ENCODE measurements at places on chromosomes 2 and 18.
A peak's percentile ranks its signal among the peaks of the same experiment; 100 is the strongest.

DNA sequence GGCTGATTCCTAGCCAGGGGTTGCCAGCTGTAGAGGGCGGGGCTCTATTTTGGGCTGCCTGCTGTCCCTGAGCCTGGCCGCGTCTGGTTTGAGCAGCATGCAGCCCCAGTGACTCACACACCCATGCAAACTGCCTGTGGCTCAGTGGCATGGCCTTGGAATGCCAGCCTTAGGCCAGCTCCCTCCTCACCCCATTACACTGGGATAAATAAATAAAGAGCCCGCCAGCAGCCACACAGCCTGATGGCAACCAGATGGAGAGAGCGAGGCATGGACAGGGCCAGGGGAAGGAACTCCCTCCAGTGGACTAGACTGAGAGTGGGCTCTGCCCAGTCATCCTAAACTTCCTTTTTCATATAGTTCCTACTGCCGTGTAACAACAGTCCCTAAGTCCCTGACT lies 18.3 kb downstream of the NHEJ1 start:
- peak; percentile 16 for DNase-seq

DNA sequence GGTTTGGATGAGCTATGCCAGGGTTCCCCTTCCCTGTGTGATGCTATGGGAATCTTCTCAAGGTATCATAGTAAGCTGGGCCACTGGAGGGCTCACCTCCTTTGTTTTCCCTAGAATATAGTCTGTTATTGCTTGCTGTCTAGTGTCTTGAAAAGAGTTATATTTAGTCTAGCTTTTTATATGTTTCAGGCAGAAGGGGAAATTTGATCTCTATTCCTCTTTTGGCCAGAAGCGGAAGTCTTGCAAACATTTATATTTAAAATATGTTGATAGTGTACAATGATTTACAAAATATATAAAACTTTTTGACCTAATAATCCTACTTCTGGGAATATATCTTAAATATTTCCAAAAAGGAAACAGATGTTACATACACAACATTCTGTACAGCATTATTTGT lies 260.7 kb downstream of the FHOD3 start:
- DNase-seq, result no peak

DNA sequence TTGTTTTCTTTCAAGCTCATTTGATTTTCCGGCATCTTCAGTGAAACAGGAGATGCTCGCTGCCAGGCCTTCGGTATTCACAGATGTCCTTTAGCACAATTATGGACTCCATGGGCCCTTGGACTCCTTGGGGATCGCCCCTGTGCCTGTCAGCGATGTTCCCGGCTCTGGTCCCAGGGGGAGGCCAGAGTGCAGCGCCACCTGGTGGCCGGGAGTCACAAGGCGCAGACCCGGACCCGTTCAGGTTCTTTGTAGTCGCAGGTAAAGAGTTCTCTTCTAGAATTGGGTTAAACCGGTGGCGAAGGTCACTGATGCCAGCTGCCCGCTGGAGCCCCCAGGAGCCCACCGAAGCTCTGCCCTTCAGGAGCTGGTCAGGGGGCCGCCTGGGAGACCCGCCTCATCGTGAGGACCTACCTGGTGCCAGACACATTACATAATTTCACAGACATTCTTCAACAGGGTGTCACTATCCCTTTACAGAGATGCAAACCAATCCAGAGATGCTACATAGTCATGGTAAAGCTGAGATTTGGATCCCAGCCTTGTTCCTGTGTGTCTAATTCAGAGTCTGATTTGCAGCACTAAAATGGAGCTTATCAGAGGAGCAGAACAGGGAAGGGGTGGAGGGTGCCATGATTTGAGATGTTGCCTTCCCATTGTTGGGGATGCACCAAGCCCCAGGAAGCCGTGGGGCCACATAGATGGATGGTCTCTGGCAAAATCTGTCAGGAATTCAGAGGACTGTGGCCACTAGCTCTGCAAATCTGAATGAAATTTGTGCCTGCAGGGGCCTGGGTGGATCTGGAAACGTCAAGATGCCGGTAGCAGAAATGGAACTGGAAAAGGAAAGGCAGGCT lies 6.0 kb upstream of the INPP5D start:
- peak; percentile 81 for DNase-seq

GRCh38 chr18:40738321-40738880 lies 1216.6 kb upstream of the PIK3C3 start:
- no peak for DNase-seq

DNA sequence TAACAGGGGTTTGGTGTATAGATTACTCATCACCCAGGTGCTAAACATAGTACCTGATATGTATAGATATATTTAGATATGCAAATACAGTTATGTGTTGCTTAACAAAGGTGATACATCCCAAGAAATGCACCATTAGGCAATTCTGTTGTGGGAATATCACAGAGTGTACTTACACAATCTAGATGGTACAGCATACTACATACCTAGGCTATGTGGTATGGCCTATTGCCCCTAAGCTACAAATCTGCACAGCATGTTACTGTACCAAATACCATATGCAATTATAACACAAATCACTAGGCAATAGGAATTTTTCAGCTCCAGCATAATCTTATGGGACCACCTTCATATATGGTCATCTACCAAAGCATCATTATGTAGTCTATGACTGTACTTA lies 43.5 kb upstream of the NPAS2 start:
- DNase-seq, result no peak

DNA sequence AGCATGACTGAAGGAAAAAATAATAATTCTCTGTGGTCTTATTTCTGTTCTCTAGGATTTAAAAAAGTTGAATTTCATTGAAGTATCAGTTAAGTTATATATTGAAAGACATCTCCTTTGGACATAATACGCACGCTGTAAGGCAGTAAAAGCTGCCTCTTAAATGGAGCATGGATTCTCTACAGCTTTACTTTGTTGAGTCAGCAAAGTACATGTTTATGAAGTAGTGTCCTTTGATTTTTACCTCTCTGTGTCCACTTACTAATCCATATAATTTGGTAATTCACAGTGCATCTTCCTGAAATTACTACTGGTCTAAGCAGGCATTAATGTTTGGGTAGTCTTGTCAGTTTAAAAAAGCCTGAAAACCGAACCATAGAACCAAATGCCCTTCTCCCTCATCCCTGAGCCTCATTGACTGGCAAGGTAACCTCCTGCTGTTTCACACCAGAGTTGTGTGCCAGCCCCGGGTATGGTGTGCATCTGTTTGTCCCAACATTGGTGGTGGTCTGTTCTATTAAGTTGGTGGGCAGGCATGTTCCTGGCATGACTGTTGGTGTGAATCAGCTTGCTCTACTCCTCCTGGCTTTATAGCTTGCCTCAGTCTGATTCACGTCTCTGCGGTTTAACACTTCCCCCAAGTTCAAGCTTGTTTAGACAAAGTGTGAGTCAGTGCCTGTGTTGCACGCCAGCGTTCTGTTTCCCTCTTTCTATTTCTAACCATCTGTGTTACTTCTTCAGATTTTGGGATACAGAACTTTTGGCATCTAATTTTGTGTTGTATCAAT lies 71.0 kb upstream of the ITM2C start:
- no peak for DNase-seq

DNA sequence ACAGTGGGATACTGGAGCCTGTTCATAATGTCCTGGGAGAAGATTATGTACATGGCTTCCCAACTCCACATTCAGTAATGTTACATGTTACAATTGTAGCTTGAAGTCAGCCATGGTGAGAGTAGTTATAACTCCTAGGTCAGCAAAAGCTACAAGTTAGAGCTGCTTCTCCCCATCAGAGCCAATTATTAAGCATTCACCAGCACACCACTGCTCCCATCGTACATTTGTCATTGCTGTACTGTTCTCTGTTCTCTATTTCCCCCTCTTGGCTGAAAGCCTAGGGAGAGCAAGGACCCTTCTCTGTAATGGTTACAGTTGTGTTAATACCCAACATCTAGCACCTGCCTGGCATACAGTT lies 5.3 kb upstream of the TLK1 start:
- no peak for DNase-seq

DNA sequence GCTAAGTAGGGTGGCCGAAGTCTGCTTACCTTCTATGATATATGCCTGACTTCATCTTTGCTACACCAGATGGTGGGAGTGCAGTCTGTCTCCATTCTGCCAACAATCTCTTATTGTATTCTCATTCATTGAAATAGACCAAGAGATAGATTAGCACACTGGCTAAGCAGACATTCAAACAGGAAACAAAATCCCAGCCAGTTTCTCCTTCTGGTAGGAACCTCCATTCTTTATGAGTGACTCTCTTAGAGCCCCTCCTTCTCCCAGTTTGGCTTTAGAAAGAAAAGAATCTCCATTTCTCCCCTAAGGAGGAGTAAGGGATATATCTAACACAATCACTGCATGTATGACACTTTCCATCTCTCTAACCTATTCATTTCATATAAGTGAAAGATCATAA lies 118.9 kb upstream of the COL5A2 start:
- DNase-seq, result no peak

GRCh38 chr2:224410946-224411561 lies 9.1 kb upstream of the FAM124B start:
- DNase-seq, result no peak

GRCh38 chr2:48016225-48017019 lies 110.1 kb upstream of the FBXO11 start:
- no peak for DNase-seq

DNA sequence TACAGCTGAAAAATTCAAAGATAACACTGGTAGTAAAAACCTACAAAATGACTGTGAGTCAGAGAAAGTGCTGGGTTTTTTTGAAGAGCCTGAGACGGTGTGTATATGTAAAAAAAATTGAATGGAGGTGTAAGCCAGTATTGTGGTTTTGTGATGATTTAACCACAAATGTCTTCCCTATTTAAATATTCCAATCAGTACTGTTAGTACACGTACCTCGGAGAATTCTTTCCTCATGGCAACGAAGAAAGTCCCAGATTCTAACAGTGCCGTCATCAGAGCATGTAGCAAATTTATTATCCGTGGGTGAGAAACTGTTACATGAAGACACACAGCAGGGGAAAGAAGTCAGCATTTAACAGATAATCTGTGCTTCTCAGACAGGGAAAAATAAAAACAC lies 48.1 kb downstream of the WDR33 start:
- no peak for DNase-seq

- DNase-seq, result no peak
Observed at GRCh38 chr2:24597181-24597870, 106.3 kb downstream of the NCOA1 start.

- no peak for DNase-seq
Observed at GRCh38 chr2:102386867-102387541, 31.4 kb downstream of the IL18R1 start.

- DNase-seq, result peak; percentile 59
Observed at GRCh38 chr2:163667064-163667887, 68.5 kb downstream of the FIGN start.

DNA sequence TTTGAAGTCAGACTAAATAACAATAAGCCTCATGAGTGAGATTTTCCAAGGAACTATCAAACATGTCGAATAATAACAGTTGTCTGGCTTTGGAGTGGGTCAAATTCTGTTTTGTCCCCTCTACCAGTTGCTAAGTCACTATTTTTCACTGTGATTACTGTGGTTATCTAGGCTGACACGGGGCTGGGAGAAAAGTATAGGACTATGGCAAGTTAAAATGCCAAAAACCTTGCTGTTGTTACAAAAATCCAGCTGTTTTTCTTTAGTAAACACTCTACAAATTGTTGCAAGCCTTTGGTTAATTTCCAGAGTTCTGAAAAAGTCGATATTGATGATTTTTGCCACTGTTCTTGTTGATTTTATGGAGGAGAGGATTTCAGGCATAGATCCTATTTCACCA lies 1.5 kb downstream of the CFAP210 start:
- DNase-seq, result no peak

DNA sequence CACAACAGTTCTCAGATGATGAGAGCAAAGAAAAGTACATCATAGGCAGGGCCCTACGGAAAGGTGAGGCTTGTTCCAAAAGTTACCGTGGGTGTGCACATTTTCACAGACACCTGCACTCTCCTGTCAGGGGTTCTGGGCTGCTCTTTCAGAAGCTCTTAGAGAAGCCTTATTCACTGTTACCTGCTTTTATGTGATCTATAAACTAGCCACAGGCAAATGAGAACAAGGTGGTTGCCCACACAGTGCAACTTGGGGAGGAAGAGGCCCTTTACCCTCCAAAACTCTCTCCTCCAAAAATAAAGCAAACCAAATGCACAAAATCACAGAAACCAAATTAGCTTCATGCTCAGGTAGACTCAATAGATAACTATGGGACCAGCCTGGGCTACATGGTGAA lies 11.1 kb upstream of the CUL3 start:
- no peak for DNase-seq

DNA sequence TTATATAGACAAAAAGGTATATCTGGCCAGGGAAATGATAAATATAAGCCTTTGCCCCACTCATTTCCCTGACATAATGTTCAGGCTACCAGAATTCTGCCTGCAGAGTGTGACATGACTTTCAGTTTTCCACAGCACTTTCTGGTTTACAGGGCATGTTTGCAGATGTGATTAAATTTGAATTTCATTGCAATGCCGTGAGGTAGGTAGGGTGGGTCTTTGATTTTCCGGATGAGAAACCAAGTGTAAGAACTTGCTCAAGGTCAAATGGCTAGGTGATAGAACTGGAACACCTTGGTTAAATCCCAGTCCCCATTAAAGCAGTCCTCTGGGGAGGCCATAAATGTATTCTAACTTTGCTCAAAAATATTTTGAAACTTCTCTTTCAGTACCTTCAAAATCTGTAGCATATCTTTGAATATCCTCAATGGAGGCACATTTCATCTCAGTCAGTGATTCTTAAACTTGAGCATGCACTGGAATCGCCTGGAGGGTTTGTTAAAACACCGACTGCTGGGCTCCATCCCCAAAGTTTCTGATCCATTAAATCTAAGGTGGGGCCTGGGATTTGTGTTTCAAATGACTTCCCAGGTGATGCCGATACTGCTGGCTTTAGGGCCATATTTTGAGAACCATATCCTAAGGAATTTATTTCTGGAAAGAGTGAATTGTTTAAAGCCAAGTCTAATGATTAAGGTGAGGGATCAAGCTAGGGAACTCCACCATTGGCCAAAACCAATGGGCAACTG lies 35.0 kb downstream of the MRPL33 start:
- no peak for DNase-seq

GRCh38 chr2:1625281-1626001 lies 118.9 kb downstream of the PXDN start:
- DNase-seq, result no peak

DNA sequence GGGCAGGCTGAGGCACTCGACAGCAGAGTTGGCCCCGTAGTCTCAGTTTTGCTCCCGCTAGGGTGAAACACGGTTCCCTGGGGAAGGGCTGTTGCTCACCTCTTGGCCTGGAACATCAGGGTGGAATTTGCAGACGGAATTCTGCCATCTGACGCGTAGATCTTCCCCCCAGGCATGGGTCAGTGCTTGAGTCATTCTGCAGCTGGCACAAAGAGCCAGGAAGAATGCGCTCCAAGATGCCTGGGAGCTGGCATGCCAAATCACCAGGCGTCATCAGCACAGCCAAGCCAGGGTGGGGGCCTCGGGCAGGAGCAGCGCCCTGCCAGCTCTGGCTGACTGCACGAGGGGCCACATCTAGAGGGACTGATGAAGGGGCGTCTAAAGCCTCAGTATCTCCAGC lies 42.7 kb downstream of the ODC1 start:
- no peak for DNase-seq

DNA sequence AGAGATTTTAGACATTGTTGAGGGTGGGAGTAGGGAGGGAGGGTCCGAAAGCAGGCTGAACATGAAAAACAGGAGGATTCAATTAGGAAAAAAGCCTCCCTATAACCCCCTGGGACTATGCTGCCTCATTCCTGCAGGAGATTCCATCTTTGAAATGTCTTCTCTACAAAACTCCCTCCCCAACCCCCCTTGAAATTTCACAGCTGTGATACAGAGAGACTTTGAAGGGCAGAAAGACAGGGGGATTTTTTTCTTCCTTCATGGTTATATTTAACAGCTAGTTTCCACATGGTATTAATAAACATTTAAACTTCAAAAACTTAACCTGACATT lies 57.6 kb downstream of the TRIB2 start:
- DNase-seq, result no peak
